ENCODE measurements at places on chromosomes 5 and 9.

GRCh38 chr5:147075187-147075586, 159.6 kb upstream of the STK32A start:
- H3K36me3 ChIP-seq, result no peaks in the 10 kb centered on the region
- H3K4me1 ChIP-seq, result no peaks in the 10 kb centered on the region
- H3K4me3 ChIP-seq, result no peak overlapping the region

DNA sequence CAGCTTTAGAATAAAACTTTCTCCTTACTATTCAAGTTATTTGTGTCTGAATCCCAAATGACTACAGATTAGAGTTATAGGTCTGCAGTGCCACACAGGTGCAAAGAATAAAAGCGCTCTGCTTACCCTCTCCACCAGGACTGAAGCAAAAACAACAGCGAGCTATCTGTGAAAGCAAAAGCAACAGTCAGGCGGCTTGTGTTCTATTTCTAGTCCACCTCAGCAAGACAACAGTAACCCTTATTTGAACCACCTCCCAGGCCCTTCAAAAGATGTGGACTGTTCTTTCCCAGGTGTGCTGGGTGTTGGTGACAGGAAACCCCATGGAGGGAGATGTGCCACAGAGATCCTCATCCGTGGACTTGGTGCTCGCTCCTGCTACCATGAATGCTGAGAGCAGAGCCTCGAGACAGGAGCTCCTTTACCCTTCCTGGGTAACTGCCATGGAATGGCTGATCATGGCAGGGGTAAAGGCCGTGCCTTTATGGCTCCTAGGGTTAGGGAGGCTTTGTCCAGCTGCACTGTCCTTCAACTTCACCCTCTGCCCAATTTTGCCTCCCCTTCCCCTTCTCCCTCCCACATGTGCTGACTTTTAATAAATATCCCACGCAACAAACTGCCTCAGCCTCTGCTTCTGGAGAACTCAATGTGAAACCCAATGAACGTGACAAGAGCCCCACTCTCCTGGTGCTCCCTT, 108.6 kb downstream of the SERINC5 start:
- DNase-seq, result no peak
- H3K36me3 ChIP-seq, result peaks cover 2% of the 10 kb centered on the region
- no peak overlapping the region for H3K27ac ChIP-seq
- peaks cover 2% of the 10 kb centered on the region for H3K4me1 ChIP-seq
- no peak overlapping the region for H3K4me3 ChIP-seq
- H3K27me3 ChIP-seq, result no peaks in the 10 kb centered on the region

GRCh38 chr9:73683862-73684591, 532.4 kb downstream of the ANXA1 start:
- H3K27me3 ChIP-seq, result no peaks in the 10 kb centered on the region
- no peaks in the 10 kb centered on the region for H3K4me1 ChIP-seq
- no peaks in the 10 kb centered on the region for H3K36me3 ChIP-seq
- H3K27ac ChIP-seq, result no peak overlapping the region

- no peak for DNase-seq
- H3K27ac ChIP-seq, result no peak overlapping the region
These were observed 19.1 kb upstream of the TRIO start for GRCh38 chr5:14123974-14124482.

- DNase-seq, result no peak
- H3K4me3 ChIP-seq, result no peak overlapping the region
- peak overlapping the region; percentile 64 for H3K27ac ChIP-seq
- no peaks in the 10 kb centered on the region for H3K36me3 ChIP-seq
- H3K4me1 ChIP-seq, result no peaks in the 10 kb centered on the region
- no peaks in the 10 kb centered on the region for H3K27me3 ChIP-seq
These were observed 274.5 kb upstream of the PTGER4 start for GRCh38 chr5:40405230-40405629.

- no peaks in the 10 kb centered on the region for H3K27me3 ChIP-seq
- no peaks in the 10 kb centered on the region for H3K4me1 ChIP-seq
- DNase-seq, result no peak
- no peaks in the 10 kb centered on the region for H3K36me3 ChIP-seq
- no peak overlapping the region for H3K4me3 ChIP-seq
- H3K27ac ChIP-seq, result no peak overlapping the region
These were observed 47.8 kb upstream of the ADAMTS2 start for GRCh38 chr5:179393078-179393477.

GRCh38 chr5:367358-368130, 46.0 kb downstream of the AHRR start:
- no peak overlapping the region for H3K4me3 ChIP-seq
- DNase-seq, result peak; percentile 63
- H3K27me3 ChIP-seq, result no peaks in the 10 kb centered on the region
- H3K27ac ChIP-seq, result no peak overlapping the region

DNA sequence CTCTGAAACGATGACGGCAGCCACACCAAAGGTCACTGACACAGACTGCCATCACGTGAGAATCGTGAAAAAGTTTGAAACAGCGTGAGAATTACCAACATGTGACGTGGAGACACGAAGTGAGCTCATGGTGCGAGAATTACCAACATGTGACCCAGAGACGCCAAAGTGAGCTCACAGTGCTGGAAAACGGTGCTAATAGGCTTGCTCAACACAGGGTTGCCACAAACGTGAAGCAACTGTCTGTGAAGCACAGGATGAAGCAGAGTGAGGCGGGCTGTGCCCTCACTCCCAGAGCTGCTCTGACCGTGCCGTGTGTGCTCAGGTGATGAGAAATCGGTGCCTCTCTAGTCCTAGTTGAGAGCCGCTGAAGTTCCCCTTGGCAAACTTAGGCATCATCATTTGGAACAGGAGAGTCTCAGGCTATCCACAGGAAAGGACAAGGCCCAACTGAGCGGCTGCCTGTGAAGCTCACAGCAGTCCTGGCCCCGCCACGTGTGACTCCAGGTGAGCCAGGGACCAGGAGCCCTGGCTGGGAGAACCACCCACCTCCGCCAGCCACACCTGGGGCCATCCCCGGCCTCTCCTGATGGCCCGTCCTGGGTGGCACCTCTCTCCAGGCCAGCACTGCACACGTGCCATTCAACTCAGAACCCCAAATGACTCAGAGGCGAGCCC, 29.8 kb upstream of the SLC6A3 start:
- no peaks in the 10 kb centered on the region for H3K36me3 ChIP-seq
- H3K27me3 ChIP-seq, result no peaks in the 10 kb centered on the region
- H3K4me3 ChIP-seq, result no peak overlapping the region
- H3K4me1 ChIP-seq, result peaks cover 4% of the 10 kb centered on the region

DNA sequence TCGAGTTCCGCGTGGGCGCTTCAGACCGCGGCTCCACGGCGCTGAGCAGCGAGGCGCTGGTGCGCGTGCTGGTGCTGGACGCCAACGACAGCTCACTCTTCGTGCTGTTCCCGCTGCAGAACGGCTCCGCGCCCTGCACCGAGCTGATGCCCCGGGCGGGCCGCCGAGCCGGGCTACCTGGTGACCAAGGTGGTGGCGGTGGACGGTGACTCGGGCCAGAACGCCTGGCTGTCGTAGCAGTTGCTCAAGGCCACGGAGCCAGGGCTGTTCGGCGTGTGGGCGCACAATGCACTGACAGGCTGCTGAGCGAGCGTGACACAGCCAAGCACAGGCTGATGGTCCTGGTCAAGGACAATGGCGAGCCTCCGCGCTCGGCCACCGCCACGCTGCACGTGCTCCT, 3.7 kb upstream of the PCDHB15 start:
- no peak for DNase-seq
- no peak overlapping the region for H3K4me3 ChIP-seq
- no peaks in the 10 kb centered on the region for H3K27me3 ChIP-seq
- H3K27ac ChIP-seq, result no peak overlapping the region
- no peaks in the 10 kb centered on the region for H3K36me3 ChIP-seq

- no peak overlapping the region for H3K4me3 ChIP-seq
- H3K4me1 ChIP-seq, result no peaks in the 10 kb centered on the region
- no peak for DNase-seq
- H3K27me3 ChIP-seq, result no peaks in the 10 kb centered on the region
These were observed 15.7 kb upstream of the OR13C8 start for GRCh38 chr9:104553261-104553660.

DNA sequence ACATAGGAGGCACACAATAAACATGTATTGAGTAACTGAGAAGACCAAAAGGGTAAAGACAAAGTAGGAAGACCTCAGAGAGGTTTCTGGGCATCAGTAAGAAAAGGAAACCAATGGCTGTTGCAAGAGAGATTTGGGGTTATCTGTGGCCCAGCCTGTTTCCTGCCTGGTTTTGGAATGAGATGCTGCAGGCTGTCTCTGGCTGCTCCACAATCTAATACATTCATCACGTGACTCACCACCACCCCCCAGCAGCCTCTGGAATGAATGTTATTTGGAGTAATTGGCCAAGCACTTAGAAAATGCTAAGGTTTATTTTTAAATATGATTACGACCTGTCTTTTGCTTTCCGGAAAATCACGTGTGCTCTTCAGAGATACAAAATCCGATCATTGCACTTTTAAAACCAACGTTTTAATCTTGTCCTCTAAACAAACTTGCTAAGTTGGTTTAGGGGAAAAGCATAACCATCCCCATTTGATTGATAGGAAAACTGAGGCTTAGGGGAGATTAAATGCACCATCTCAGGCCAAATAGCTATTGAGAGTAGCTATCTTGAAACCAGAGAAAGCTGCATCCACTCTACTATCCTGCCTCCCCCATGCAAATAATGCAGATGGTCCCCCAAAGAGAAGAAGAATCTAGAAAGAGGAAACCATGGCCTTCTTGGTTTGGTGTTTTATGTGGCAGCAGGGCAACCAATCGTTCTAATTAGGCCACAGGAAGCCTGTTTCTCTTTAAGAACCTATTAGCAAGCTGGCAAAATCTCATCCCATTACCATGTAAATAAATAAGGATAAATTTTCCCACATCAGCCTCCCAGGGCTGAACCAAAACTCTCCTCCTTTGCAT, 151.8 kb upstream of the ADRA1B start:
- no peak overlapping the region for H3K4me3 ChIP-seq
- H3K36me3 ChIP-seq, result no peaks in the 10 kb centered on the region
- DNase-seq, result no peak
- H3K4me1 ChIP-seq, result no peaks in the 10 kb centered on the region
- no peaks in the 10 kb centered on the region for H3K27me3 ChIP-seq

DNA sequence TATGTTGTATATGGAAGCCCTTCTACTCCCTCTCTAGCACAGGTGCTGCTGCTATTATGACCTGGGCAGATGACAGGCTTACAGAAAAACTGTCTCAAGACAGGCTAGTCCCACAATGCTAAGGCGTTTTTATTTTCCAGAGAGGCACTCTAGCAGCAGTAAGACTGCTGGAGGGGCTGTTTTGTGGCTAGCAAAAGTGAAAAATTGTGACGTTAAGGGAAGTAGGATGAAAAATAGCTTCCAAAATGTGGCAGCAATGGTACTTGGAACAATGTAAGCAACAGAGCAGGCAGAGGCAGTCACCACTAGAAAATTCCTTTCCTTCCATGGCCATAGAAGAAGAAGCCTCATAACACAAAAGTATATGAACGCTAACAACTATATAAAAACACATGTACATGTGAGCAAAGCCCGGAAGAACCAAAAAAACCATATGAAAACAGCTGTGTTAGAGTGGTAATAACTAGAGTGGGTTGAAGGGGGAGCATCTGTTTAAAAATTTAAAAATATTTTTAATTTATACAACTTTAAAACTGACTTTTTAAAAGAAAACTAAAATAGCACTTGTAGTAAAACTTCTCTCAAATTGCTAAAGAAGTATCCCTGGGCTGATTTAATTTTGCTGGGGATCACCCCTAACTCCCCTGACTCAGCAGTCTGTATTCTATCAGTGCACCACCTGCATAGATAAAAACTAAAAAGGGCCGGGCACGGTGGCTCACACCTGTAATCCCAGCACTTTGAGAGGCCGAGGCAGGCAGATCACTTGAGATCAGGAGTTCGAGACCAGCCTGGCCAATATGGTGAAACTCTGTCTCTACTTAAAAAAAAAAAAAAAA, 30.6 kb downstream of the CLINT1 start:
- H3K4me1 ChIP-seq, result no peaks in the 10 kb centered on the region
- no peak overlapping the region for H3K27ac ChIP-seq
- no peak overlapping the region for H3K4me3 ChIP-seq
- DNase-seq, result no peak

DNA sequence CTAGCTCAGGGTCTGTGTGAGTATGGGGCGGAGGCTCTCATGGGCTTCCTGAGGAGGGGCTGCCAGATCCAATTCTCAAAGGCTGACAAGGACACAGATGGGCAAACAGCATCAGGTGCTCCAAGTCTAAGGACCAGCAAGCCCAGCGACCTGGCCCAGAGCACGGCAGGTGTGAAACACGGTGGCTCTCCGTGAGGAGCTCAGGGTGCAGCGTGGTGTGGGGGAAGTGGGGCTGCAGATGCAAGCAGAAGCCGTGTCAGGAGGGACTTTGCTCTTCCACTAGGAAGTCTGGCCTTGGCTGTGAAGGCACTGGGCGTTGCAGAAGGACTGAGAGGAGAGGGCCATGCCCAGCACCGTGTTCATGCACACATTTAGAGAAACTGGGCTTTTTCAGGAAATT, 420.0 kb downstream of the GADD45G start:
- no peak overlapping the region for H3K27ac ChIP-seq
- H3K4me3 ChIP-seq, result no peak overlapping the region
- no peaks in the 10 kb centered on the region for H3K27me3 ChIP-seq
- H3K4me1 ChIP-seq, result no peaks in the 10 kb centered on the region
- DNase-seq, result no peak
- H3K36me3 ChIP-seq, result no peaks in the 10 kb centered on the region

DNA sequence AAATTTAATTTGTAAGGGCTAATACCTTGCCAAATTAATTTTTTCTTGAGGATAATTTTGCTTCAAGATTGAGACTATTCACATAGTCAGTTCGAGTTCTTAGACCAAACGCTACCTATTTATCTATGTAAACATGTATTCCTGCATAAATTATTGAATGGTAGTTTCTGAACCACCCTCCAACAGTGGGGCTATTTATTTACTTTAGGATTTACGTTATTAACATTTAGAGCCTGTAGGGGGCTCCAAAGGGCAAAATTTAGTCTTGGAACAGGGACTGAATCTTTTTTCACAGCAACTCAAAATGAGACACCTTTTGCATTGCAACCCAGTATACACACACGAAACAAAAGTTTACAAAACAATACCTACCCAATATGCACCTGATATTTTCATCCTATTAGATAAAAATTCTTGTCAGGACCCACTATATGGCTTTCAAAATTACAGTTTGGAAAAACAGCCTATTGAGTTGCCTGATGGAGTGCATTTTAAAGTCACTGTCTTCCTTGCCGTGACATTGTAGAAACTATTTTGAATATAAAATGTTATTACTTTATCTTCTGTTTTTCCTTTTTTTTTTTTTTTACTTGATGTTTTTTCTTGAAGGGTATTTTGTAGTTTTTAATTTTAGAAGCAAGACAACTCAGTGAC, 47.1 kb upstream of the POU4F3 start:
- H3K27ac ChIP-seq, result no peak overlapping the region
- H3K36me3 ChIP-seq, result no peaks in the 10 kb centered on the region
- no peaks in the 10 kb centered on the region for H3K27me3 ChIP-seq
